NCI-H187 treated with DMSO at 0.1 percent for 48 hours (cell line): ENCODE measurements at places on chromosomes 7 and 10.

GRCh38 chr10:69866246-69866687 is 64.6 kb downstream of the COL13A1 start:
- no peak for DNase-seq

DNA sequence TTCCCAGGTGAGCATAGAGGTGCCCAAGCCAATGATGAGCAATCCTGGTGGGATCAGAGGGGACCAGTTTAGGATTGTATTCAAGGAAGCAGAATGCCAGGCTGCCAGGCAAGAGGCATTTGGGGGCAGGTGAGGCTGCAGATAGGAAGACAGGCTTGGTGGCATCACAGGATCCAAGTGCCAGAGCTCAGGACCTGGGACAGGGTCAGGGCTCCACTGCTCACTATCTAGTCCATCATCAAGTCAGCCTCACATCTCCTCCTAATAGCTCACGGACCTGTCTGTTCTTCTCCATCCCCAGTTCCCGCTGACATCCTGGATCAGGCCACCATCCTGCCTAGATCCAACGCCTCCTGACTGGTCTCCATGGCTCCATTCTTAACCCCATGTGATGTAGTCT is 47.6 kb downstream of the CYP26A1 start:
- DNase-seq, result no peak

GRCh38 chr7:92731335-92732063 is 104.9 kb downstream of the CDK6 start:
- no peak for DNase-seq

DNA sequence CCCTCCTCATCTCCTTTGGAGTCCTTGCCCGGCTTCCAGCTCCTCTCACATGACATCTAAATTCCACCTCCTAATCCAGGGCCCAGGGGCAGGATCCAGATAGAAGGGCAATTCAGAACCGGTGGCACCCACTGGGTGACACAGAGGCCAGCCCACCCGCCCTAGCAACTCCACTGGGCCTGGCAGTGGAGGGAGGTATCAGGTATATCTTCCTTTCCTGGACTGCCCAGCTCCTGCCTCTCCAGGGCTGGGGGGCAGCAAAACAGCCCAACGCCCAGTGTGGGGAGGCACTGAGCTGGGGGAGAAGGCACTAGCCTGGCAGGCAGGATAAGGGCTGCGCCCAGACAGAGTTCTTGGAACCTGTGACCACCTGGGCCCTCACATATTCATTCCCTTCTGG is 10.4 kb upstream of the TRIM8 start:
- no peak for DNase-seq

DNA sequence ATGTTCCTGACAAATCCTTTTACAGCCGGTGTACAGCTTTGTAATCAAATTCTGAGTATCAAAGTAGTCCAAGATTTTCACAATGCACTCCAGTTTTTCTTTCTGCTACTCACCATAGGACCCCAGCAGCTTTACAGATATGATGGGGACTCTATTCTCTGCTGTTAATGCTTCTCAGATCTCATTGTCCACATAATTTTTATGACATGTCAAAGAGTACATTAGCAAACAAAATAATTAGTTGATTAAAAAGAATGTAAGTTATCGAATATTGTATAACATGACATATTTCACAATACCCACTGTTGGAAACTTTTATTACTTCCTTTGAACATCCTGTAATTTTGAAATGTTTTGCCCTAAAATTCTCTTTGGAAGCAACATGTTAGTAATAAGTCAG is 81.4 kb upstream of the KIAA1217 start:
- no peak for DNase-seq

DNA sequence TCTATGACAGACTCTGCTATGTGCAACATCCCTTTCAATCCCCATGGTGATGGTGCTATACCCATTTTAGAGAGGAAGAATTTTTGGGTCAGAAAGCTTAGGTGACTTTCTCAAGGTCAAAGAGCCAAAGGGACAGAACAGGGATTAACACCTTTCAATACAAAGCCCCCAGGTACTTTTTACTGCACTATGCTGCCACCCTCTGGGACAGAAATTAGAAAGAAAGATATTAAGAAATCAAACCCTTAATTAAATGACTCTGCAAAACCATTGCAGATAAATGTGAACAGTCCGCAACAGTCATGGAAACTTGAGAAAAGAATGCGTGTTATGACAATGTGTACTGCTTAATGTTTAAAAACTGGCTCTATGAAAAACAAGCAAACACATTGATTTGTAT is 673.7 kb downstream of the MAGI2 start:
- no peak for DNase-seq

DNA sequence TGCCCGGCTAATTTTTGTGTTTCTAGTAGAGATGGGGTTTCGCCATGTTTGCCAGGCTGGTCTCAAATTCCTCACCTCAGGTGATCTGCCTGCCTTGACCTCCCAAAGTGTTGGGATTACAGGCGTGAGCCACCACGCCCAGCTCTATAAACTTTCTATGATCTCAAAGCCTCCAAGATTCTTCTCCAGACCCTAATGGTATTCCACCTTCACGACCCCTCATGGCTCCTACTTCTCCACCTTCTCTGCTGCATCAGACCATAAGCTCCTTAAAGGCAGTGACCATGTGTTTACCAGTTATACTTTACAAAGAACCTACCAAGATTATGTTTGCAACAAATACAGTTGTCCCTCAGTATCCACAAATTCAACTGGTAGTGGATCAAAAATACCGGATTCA is 10.1 kb upstream of the BAZ1B start:
- DNase-seq, result no peak

DNA sequence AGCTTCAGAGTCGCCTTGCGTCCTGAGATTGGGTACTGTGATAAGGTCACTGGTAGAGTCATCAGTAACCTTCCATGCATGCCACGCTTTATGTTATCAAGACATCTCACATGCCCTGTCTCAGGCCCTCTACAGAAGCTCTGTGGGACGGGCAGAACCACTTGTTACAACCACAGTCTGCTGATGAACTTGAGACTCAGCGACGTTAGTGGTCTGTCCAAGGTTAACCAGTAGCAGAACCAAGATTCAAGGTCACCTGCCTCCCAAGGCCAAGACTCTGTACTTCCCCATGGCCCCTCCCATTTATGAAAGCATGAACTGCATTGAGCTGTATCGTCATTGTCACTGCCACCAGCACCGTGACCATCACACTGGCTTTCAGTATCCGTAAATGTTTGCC is 15.0 kb downstream of the IQCE start:
- no peak for DNase-seq

- no peak for DNase-seq
These were observed 334.7 kb downstream of the INHBA start for GRCh38 chr7:41367967-41368882.

DNA sequence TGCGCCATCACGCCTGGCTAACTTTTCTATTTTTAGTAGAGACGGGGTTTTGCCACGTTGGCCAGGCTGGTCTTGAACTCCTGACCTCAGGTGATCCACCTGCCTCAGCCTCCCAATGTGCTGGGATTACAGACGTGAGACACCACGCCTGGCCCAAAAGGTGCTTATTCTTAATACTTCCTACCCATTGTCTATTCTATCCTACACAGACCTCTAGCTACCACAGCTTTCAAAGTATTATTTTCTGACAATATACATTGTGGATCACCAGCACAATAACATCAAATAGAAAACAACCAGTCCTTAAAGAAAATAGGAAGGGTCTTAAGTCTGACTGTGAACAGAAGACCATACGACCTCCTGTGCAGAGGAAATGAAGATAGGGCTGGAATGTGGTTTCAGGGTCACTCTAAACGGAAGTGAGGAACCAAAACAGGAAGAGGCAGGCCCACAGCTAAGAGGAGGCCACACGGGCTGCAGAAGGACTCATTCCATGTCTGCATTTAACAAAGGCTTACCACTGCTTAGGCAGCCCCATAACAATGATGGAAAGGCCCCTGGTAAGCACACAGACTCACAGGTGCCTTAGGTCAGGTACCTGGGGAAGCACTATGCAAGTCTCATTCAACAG is 115.2 kb downstream of the ZFAND4 start:
- DNase-seq, result no peak

- DNase-seq, result no peak
These were observed 38.6 kb upstream of the SH2D4B start for GRCh38 chr10:80498833-80499741.

GRCh38 chr7:15130666-15131541 is 228.4 kb upstream of the DGKB start:
- DNase-seq, result no peak

DNA sequence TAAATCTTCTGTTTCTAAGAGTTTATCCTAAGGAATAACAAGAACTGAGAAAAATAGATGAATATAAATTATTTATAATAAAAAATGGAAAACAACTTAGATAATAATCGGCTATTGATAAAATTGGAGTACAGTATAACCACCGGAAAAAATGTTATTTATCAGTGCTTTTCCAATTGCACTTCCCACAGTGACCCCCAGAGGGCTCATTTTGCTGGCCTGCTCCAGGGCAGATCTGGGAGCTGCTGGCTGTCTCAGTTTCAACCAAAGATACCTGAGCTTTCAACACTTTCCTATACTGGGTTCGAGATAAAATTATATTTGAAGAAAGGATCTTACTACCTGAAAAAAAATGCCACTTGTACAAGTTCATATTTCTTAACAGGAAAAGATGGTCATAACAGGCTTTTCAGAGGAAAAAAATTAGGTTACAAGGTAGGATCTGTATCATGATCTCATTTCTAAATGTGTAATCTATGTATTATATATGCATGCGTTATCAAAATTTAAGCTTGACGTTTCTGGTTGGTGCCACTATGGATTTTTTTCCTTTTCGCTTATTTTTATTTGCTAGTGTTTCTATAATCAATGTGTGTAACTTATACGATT is 165.7 kb downstream of the NPSR1 start:
- DNase-seq, result no peak

DNA sequence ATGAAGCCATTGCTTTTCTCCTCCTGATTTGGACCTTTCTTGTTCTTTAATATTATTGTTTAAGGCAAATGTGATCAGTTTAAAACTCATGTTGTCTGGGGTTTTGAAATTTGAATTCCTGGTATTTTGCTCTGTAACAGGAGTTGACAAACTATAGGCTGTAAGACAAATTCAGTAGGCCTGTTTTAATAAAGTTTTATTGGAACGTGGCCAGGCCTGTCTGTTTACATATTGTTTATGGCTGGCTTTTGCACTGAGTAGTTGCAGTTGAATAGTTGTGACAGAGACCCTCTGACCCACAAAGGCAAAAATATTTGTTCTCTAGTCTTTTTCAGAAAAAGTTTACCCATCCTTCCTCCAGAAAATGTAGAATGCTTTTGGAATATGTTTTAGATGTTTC is 29.8 kb downstream of the STARD3NL start:
- DNase-seq, result no peak

DNA sequence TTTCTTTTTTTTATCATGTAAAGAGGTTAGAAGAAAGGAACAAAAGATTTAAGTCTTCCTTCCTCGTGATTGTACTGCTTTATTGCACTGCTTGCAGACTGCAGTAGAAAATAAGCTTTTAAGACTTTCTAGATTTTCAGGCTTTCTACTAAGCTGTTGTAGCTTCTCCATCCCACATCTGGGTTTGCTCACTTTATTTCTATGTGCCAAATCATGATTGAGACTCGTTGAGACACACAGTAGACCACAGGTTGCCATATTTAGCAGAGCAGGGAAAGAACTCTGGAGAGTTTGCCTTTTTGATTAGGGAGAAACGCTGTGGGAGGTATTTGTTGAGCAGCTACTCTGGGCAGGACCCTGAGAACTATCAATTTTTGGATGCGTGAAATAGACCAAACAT is 89.2 kb upstream of the BTBD16 start:
- no peak for DNase-seq

DNA sequence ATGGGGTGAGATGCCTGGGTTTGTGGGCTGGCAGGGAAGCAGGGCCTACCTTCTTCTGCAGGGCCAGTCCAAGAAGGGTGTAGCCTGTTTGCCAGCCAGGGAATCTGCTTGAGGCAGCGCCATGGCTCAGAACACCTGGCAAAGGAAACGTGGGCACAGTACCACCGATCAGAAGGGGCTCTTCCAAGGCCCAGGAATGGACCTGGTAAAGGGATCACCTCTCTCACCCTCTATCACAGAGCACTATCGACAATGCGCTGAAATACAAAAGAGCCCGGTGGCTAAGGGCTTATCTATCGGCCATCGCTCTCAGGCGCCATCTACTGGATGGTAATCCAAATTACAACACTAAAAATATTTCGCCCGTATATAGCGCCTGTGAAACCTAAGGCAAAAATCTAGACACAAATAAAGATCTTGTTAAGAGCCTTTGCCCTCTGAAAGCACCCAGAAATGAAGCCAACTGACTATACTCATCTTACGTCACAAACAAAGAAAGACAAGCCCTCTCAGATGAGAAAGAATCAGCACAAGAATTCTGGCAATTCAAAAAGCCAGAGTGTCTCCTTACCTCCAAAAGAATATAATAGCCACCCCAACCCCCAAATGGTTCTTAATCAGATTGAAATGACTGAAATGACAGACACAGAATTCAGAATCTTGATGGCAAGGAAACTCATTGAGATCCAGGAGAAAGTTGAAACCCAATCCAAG is 217.8 kb upstream of the HPS1 start:
- no peak for DNase-seq

DNA sequence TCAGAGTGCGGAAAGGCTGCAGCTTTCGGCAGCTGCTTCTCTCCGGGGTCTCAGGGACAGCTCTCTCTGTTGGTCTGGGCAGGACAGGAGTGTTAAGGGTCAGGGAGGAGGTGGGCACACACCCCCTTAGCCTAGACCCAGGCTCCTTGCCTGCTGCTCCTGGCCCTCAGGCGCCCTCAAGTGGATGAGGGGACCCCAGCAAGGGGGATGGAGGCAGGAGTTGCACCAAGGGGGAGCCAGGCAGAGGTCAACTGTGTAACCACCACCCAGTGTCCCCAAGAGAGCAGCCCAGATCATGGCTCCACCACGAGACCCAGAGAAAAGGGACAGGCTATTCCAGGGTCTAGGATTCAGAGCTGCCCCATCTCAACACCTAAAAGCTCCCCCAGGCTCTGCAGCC is 26.9 kb downstream of the SPOCK2 start:
- no peak for DNase-seq

GRCh38 chr10:49679480-49679893 is at the start of gene C10orf53:
Gene C10orf53, plus strand, starts transcription at chr10:49679651. Its CDS starts 47 bp downstream, at chr10:49679698.
- no peak for DNase-seq

DNA sequence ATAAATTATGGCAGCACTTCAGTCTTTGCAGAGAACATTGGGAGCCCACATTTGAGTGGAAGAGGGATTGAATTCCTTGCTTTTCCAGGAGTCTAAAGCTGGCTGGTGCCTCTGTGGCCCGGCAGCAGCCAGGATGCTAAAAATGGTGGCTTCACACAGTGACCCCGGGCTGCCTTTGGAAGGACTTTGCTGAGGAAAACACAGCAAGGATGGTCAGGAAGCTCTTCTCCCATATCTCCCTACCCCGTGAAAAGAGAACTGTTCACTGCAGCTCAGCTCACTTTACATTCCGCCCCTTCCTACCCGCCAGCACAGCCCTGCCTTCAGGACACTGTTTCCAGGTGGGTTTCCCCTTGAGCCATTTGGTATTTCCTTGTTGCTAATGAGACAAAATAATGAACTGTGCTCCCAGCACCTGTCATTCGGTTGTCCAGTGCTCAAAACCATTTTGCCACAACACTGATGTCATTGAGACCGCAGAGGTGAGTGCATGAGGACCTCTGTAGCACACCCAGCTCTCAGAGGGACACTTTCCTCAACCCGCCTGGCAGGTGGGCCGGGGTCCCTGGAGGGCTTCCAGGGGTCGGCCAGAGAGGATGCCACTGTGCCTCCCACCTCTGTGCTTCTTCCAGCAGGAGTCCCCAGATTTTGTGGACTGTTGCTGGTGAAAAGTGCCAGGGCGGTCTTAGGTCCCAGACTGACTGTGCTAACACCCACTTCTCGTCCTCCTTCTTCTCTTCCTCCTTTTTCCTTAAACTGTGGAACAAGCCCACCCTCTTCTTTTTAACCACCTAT is 255.7 kb upstream of the PPP2R2D start:
- no peak for DNase-seq

GRCh38 chr7:99143521-99143852 is 421 bp downstream of the SMURF1 start:
- DNase-seq, result no peak
